Naive thymus-derived CD8-positive, alpha-beta T cell (primary cell): ENCODE measurements at places on chromosomes 7 and 10. TPM values are rescaled to one million over a fixed set of nuclear protein-coding genes. Genes with fewer than 3 reads are reported as not detected.

CACNB2 gene
- not detected for total RNA-seq

- DNase-seq, result no peak
These were observed 23.8 kb upstream of the SLF2 start for GRCh38 chr10:100888957-100889356.

DNA sequence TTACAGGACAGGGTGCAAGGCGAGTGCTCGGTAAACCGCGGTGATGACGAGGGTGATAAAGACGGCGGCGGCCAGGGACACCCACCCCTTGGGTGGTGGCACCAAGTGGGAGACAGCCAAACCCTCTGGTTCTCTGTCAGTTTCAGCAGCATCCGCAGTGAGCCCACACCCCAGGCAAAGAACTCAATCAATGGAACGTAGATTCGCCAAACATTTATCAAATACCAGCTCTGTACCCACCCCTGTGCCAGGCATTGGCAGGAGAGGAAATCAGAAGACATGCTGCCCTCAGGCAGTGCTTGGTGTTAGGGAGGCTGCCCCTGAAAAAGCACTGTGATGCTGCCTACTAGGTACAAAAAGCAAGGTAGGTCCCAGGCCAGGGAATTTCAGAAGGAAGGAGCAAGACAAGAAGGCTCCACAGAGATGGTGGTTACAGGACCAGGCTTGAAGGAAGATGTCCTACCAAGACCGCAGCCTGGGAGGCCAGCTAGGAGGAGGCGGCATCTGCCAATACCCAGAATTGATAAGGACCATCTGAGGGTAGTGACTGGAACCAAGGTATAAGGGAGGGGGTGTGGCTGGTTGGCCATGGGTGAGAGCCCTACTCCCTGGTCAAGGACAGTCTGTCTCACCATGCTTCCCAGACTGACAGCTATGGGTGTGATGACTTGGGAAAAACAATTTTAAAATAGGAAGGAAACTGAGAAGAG is 10.2 kb upstream of the PNLIPRP2 start:
- no peak for DNase-seq

GRCh38 chr10:44976352-44977198 is 2.0 kb downstream of the DEPP1 start:
- no peak for DNase-seq

MSMB gene
- total RNA-seq, result not detected

NKX2-3 gene
- total RNA-seq, result not detected

DNA sequence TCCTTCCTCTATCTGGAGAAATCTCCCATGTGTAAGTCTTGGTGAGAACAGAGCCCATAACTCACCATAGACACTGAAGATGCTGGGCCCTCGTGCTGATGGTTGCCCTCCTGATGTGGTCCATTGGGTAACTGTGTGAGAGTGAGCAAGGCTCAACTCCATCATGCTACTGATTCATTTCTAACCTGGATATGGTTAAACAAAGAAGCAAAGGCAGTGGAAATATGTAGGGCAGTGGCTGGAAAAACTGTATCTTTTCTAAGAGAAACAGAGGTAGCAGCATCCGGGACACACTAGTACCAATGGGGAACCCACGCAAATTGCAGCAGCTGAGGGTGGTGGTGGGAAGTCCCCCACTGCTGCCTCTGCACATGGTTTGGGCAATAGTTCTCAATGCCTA is 221.7 kb downstream of the KLF6 start:
- no peak for DNase-seq

DLX5 gene
- total RNA-seq, result not detected

GRCh38 chr7:141533149-141533949 is 17.9 kb upstream of the AGK start:
- DNase-seq, result no peak

DNA sequence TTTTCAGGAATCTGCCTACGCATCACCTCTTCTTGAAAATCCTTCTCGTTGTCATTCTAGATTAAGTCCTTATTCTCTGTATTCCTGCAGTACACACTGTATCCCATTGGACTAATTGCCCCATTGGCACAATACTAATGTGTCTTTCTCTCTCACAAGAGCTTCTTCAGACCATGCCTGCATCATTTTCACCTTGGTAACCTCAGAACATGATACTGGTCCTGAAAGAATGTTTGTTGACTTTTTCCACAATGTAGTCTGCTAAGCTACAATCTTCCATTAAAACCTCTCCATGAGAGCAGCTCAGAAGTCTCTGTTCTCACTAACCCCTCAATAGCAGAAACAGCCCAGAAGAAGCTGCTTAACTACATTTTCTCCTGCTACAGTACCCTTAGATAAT is 270.7 kb downstream of the PCDH15 start:
- DNase-seq, result no peak

- DNase-seq, result no peak
These were observed 55.7 kb downstream of the TMEM209 start for GRCh38 chr7:130149281-130150139.

- DNase-seq, result no peak
These were observed 5.5 kb downstream of the ZNF503 start for GRCh38 chr10:75395932-75396630.

DNA sequence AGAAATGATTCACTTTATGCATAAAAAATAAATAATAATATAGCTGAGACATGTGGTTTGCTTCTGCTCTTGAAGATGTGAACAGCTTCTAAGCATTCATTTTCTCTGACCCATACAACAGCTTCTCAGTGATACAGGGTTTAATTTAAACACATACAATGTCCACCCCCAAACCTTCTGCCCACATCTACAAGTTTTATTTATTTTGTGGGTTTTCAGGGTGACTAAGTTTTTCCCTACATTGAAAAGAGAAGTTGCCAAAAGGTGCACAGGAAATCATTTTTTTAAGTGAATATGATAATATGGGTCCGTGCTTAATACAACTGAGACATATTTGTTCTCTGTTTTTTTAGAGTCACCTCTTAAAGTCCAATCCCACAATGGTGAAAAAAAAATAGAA is 17.2 kb downstream of the INHBA start:
- no peak for DNase-seq

- DNase-seq, result no peak
These were observed 166.3 kb upstream of the RNF32 start for GRCh38 chr7:156474241-156474743.

DNA sequence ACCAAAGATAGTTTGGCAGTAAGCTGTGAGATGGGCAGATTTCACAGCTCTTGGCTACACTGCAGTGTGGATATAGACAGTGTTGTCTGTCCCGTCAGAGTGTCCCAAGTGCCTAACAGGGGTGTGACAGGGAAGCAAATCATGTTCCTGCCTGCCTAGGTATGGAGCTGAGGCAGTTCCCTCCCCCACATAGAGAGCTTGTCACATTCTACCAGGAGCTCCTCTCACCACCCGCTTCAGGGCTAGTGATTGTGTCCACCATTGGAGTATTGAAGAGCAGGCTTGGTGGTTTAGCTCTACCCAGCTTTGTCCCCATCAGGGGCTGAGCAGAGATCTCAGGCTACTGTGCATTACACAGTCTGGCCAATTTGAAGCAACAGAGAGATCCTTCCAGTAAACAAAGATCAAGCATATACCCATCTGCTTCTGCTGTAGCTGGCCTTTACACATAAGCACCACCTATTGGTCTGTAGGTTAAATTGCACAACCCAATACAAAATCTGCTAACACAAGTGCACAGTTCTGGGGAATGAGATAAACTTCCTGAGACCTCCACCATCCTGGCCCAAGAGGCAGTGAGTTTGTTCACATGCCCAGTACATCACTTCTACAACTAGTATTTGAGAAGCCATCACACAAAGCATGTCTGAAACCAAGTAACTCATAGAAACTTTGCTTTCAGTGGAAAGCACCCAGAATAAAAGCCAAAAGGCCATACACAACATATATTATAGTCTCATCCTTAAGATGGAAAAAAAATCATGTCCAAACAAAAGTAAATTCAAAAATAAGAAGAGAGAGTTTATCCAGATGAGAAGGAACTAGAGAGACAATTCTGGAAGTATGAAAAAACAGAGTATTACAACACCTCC is 67.3 kb downstream of the GLCCI1 start:
- DNase-seq, result no peak

CALHM3 gene
- total RNA-seq, result not detected

EMX2 gene
- not detected for total RNA-seq

MYO3A gene
- not detected for total RNA-seq

- no peak for DNase-seq
These were observed 195.9 kb downstream of the XPNPEP1 start for GRCh38 chr10:109727436-109727835.

GRCh38 chr10:43689007-43689491 is 40.4 kb upstream of the ZNF32 start:
- no peak for DNase-seq

- DNase-seq, result no peak
These were observed 203.5 kb downstream of the USP6NL start for GRCh38 chr10:11407939-11408338.

- DNase-seq, result no peak
These were observed 99.4 kb downstream of the MICALL2 start for GRCh38 chr7:1359681-1360485.

R3HCC1L gene
- 28.8 TPM for total RNA-seq

CREB5 gene
- 0.19 TPM for total RNA-seq

GRCh38 chr7:137169282-137169698 is 174.2 kb downstream of the PTN start:
- no peak for DNase-seq
